Peyer's patch (tissue), 4 donors: ENCODE measurements at places on chromosomes 12 and 14. TPM values are rescaled to one million over a fixed set of nuclear protein-coding genes. Genes with fewer than 3 reads are reported as not detected.

Gene SPRYD4
- total RNA-seq: 4.2 TPM

Gene NDRG2
- total RNA-seq: 130 TPM

Gene PTPRO
- total RNA-seq: 1.7 TPM

Gene GSKIP
- total RNA-seq: 68.6 TPM

Gene MIA2
- 133 TPM for total RNA-seq

Gene TEX52
- total RNA-seq: 2.3 TPM

Gene NOXRED1
- 1.2 TPM for total RNA-seq

- DNase-seq: no peak
Observed at GRCh38 chr12:120473807-120474615, 4.5 kb upstream of the SRSF9 start.

- no peak for DNase-seq
Observed at GRCh38 chr12:85975716-85976115, 101.6 kb downstream of the NTS start.

DNA sequence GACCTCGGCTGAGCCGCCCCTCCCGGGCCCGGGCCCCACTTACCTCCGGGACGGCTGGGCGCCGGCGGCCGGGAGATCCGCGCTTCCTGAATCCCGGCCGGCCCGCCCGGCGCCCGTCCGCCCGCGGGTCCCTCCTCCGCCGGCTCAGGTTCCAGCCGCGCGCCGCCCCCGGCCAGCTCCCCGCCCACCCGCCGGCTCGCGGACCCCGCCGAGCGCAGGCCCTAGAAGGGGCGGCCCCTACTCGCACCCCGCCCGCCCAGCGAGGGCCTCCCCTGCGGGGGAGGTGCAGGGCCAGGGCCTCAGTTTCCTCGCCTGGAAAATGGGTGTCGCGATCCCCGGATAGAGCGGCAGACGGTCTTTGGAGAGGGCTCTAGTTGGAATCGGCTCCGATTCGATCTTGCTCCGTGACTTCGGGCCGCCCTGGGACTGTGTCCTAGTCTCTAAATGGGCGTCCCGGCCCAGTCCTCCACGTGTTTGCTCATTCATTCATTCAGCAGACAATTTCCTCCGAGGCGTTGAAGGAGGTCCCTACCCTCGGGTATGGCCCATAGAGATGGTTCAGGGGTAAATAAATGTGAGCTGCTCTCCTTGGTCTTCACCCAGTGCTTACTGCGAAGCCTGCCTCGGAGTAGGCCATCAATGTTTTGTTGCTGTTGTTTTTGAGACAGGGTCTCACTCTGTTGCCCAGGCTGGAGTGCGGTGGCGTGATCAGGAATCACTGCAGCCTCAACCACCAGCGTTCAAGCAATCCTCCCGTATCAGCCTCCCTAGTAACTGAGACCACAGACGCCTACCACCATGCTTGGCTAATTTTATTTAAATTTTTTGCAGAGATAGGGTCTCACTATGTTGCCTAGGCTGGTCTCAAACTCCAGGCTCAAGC is at the start of gene TRPV4:
Gene TRPV4 (minus strand): TSS at position 92 of the 883 bp plus-strand sequence. CDS start 18,602 bp downstream, outside the sequence.
- DNase-seq: no peak

GRCh38 chr12:92553389-92553788 is 149.4 kb upstream of the PLEKHG7 start:
- DNase-seq: no peak

GRCh38 chr14:68823434-68824206 is 30.8 kb upstream of the ZFP36L1 start:
- no peak for DNase-seq

GRCh38 chr12:76346236-76346635 is 2.0 kb downstream of the BBS10 start:
- no peak for DNase-seq

GRCh38 chr12:14896521-14897169 is 11.0 kb upstream of the MGP start:
- no peak for DNase-seq

- DNase-seq: no peak
Observed at GRCh38 chr12:116525418-116526001, 33.7 kb upstream of the MAP1LC3B2 start.

GRCh38 chr14:26996246-26996645 is 398.4 kb upstream of the NOVA1 start:
- no peak for DNase-seq

GRCh38 chr14:50984036-50984710 is 39.9 kb upstream of the PYGL start:
- no peak for DNase-seq
